ENCODE measurements at places on chromosomes 2 and 18. TPM values are rescaled to one million over a fixed set of nuclear protein-coding genes. Genes with fewer than 3 reads are reported as not detected.

DSC2 gene
- not detected for total RNA-seq

CAPN13 gene
- total RNA-seq: not detected

SERPINB3 gene
- not detected for total RNA-seq

ARHGAP28 gene
- total RNA-seq: not detected

ELMOD3 gene
- total RNA-seq: 34.3 TPM

TOGARAM2 gene
- total RNA-seq: 0.58 TPM

SPATA3 gene
- not detected for total RNA-seq

DNA sequence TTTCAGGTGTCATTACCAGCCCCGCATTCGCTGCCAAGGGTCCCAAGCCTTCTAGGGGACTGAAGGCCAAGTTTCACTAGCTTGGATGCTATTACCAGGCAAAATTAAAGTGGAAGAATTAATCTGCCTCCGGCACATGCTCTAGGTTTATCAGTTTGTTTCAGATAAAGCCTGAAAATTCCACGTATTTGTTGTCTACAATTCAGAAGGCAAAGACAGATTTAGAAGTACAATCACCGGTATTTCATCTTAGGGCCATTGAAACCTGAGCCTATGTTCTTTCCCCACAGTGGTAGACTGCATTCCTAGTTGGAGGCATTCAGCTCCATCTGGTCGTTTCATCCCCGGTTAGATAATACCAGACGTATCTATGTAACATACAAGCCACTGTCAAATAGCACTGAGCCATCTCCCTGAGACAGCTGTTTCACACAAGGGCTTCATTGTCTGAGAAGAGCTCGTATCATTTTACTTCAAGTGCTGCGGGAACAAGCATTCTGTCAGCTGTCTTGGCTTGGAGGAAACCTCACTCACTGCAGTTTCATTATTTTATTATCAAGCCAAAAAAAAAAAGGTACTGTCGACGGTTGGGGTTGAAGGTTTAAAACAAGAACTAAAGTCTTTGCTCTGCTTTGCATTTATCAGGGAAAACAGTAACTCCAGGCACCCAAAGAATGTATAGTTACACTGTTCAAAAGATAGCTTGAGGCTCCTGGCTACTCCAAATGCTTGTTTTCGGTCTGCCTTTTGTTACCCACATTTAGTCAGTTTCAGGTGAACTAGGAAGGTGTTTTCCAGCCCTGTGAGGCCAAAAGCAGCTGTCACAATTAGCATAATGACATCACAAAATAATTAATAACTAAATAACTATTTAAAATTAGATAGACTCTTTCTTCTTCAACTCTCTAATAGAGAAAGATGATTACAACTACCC is 76.7 kb downstream of the TGIF1 start:
- peaks cover 15% of the 10 kb centered on the region for H3K4me1 ChIP-seq
- no peak overlapping the region for H3K27ac ChIP-seq
- H3K27me3 ChIP-seq: no peaks in the 10 kb centered on the region
- peak; percentile 17 for DNase-seq

DNA sequence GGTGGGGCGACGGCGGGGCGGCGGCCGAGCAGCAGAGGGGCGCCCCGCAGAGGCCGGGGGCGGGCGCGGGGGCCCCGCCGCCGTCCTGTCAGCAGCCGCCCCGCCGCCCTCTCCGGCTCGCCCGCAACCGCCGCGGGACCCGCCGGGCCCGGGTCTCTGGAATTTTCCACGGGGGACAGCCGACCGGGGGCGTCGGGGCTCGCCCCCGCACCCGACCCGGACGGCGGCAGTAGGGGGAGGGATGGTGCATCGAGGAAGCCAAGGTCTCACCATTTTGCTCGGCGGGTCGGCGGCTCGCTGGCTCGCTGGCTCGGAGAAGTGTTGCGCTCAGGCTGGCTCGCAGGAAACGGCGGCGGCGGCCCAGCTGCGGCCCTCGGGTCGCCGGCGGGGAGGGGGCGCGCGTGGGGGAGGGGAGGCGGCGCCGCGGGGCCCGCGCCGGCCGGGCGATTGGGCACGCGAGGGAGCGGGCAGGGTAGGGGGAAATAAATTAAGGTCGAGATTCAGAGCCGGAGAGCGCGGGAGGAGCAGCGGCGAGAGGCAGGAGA is 405 bp downstream of the PPP3R1 start:
- H3K27ac ChIP-seq: peak overlapping the region; percentile 92
- peak overlapping the region; percentile 96 for H3K4me3 ChIP-seq
- H3K36me3 ChIP-seq: peaks cover 2% of the 10 kb centered on the region
- no peaks in the 10 kb centered on the region for H3K27me3 ChIP-seq

GRCh38 chr2:54773838-54774237 is 50.4 kb downstream of the EML6 start:
- no peak overlapping the region for H3K27ac ChIP-seq
- H3K4me3 ChIP-seq: no peak overlapping the region
- no peaks in the 10 kb centered on the region for H3K36me3 ChIP-seq
- H3K27me3 ChIP-seq: no peaks in the 10 kb centered on the region
- no peak for DNase-seq
- no peaks in the 10 kb centered on the region for H3K4me1 ChIP-seq

DNA sequence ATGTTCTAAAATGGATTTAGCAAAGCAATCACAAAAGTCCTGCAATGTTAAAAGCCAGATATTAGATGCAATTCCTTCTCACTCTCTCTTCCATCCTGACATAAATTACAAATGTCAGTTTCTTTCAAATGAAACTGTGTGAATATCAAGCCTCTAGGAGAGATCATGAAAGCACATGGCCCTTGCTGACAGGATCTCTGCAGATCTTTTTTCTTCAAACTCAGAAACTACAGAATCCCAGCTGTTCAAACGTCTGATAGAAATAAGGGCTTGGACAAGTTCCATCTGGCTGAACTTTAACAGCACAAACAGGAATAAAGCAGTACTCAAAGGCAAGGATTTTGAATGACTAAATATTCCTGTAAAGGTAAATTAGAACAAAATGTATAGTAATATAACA is 47.6 kb downstream of the PDE1A start:
- H3K4me3 ChIP-seq: no peak overlapping the region
- no peaks in the 10 kb centered on the region for H3K27me3 ChIP-seq
- H3K27ac ChIP-seq: no peak overlapping the region
- no peak for DNase-seq

DNA sequence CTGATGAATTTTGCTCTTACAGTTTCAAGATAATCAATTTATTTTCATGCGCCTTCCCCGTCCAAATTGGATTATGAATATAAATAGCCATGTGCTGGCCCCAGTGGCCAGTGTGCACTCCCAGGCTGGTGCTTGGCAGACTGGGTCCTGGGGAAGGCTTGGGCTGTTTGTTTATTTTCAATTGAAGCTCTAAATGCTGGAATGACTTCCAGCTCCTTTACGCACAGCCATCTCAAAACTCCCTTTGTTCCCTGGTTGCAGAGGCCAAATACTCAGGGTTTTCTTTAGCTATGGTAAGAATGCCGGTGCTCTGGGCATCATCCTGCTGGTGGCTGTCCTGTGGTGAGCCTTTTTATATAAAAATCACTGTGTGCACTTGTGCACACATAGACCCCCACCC is 131.5 kb downstream of the PRKCE start:
- H3K36me3 ChIP-seq: no peaks in the 10 kb centered on the region
- no peak for DNase-seq
- H3K27ac ChIP-seq: no peak overlapping the region
- H3K27me3 ChIP-seq: no peaks in the 10 kb centered on the region
- H3K4me3 ChIP-seq: no peak overlapping the region

GRCh38 chr18:38028946-38029345 is 463.3 kb upstream of the CELF4 start:
- H3K27me3 ChIP-seq: no peaks in the 10 kb centered on the region
- no peak for DNase-seq
- H3K36me3 ChIP-seq: no peaks in the 10 kb centered on the region
- no peak overlapping the region for H3K4me3 ChIP-seq
- no peaks in the 10 kb centered on the region for H3K4me1 ChIP-seq

- H3K27ac ChIP-seq: no peak overlapping the region
- no peaks in the 10 kb centered on the region for H3K27me3 ChIP-seq
- no peaks in the 10 kb centered on the region for H3K36me3 ChIP-seq
- H3K4me1 ChIP-seq: peaks cover 6% of the 10 kb centered on the region
These were observed 63.9 kb downstream of the NEB start for GRCh38 chr2:151670346-151670745.

DNA sequence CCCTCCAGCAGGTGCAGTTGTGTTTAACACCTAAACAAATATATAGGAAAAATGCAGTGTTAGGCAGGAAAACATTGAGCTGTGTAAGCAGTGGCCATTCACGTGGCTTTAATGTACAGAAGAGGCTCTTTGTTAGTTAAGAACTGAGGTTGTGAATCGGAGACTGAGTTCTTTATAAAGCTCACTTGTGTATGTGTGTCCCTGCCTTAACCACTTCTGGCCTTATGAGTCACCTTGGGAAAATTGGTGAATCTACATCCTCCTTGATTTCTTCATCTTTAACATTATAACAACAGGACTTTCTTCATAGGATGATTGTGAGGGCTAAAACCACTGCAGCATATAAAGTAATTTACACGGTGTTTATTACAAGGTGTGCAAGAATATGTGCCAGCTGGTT is 188.4 kb upstream of the TPO start:
- DNase-seq: no peak
- no peak overlapping the region for H3K4me3 ChIP-seq
- no peaks in the 10 kb centered on the region for H3K27me3 ChIP-seq
- H3K4me1 ChIP-seq: peaks cover 14% of the 10 kb centered on the region

DNA sequence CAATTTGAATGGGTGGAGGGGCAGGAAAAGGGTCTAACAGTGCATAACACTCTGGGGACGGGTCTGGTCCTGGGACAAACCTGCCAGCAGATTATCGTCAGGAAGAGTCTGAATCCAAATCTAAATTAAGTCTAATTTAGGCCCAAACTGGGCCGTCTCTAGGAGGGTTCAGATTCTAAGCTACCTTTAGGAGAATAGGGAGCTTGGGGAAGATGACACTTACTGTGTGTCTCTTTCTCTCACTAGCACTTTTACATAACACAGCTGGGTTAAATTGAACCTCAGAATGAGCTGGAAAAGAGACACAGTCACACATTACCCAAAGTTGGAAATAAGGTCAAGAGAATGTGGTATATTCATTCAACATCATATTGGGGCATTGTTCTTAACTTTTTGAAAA is 228.8 kb downstream of the KCNH7 start:
- no peaks in the 10 kb centered on the region for H3K27me3 ChIP-seq
- H3K4me1 ChIP-seq: no peaks in the 10 kb centered on the region
- no peak for DNase-seq
- no peak overlapping the region for H3K27ac ChIP-seq

GRCh38 chr2:15566912-15567311 is 5.8 kb upstream of the NBAS start:
- H3K27me3 ChIP-seq: no peaks in the 10 kb centered on the region
- no peak overlapping the region for H3K27ac ChIP-seq
- H3K4me1 ChIP-seq: no peaks in the 10 kb centered on the region
- no peak overlapping the region for H3K4me3 ChIP-seq

GRCh38 chr2:234772733-234773060 is 179.1 kb upstream of the SH3BP4 start:
- no peaks in the 10 kb centered on the region for H3K36me3 ChIP-seq
- no peak overlapping the region for H3K27ac ChIP-seq
- no peak overlapping the region for H3K4me3 ChIP-seq
- no peak for DNase-seq
- no peaks in the 10 kb centered on the region for H3K4me1 ChIP-seq

DNA sequence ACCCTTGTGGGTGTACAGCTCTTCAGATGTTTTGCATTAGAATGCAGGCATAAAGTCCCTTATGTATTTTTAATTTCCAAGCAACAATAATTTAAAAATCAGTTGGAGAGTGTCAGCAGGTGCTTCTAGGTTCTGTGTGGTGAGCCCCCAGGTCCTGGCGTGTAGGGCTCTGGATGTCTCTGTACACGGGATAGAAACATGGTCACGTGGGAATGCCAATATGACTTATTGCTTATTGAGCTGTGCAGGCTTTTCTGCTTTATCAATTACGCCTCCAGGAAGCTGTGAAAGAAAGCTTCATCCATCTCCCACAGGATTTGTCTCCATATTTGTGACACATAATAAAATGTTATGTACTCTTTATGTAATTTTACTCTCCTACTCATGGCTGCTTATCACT is 37.8 kb downstream of the PRELID3A start:
- no peaks in the 10 kb centered on the region for H3K27me3 ChIP-seq
- no peaks in the 10 kb centered on the region for H3K4me1 ChIP-seq
- H3K36me3 ChIP-seq: no peaks in the 10 kb centered on the region

Measured in B cell (primary cell).